ENCODE measurements at places on chromosomes 4 and X.
A peak's percentile ranks its signal among the peaks of the same experiment; 100 is the strongest.

GRCh38 chrX:29090811-29091210 is 503.6 kb downstream of the IL1RAPL1 start:
- DNase-seq, result no peak

DNA sequence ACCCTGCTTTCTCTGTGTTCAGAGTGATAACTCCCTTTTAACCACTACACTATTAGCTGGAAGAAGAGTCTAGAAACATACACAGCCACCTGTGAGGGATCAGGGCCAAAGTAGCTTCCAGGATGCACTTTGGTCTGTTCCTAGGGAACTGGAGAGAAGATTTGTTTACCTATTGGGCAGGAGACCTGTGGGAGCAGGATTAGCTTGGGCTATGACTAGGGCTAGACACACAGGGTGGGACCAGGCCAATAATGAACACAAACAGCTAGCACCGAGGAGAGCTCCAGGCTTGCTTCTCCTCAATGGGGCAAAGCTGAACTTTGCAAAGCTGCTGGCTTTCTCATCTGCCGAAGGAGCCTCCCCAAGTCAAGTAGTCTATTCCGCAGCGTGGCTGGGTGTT is 24.4 kb upstream of the MAP7D3 start:
- no peak for DNase-seq

DNA sequence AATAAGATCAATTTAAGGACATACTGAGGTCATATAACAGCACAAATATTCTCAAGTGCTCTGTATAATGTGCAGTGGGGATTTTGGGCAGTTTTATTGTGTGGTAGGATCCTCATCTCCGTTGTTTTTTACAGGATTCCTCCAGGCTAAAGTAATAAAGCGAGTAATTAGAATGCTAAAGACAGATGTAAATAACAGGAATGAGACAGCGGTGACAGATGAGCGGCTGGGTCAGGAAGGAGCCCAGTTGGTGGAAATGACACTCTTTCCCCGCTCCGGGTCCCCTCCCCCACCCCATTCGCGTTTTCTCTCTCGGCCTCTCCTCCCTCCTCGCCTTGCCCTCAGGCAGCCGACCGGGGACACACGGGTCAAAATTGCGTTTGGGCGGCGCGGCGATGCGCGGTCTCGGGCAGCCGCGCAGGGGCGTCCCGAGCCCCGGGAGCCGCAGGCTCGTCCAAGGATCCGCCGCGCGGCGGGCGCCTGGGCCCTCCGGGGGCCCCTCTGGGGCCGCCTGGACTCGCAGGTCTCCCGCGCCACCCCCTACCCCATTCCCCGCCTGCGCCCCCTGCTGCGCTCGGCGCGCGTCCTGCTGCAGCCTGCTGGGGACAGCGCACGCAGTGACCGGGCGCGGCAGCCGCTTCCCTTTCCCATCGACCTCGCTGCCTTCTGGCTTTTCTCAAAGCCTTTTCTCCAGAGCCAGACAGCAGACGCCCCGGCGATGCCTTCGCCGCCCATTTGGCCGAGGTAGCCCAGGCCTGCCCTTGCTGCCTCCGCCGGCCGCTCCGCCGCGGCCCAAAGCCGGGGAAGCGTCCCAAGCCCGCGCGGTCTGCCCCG is 16.2 kb downstream of the POU4F2 start:
- DNase-seq, result no peak

- DNase-seq, result peak; percentile 58
Measured at GRCh38 chr4:108172753-108173598, 4.2 kb upstream of the LEF1 start.

- no peak for DNase-seq
Measured at GRCh38 chr4:151025759-151026158, 10.7 kb upstream of the LRBA start.

DNA sequence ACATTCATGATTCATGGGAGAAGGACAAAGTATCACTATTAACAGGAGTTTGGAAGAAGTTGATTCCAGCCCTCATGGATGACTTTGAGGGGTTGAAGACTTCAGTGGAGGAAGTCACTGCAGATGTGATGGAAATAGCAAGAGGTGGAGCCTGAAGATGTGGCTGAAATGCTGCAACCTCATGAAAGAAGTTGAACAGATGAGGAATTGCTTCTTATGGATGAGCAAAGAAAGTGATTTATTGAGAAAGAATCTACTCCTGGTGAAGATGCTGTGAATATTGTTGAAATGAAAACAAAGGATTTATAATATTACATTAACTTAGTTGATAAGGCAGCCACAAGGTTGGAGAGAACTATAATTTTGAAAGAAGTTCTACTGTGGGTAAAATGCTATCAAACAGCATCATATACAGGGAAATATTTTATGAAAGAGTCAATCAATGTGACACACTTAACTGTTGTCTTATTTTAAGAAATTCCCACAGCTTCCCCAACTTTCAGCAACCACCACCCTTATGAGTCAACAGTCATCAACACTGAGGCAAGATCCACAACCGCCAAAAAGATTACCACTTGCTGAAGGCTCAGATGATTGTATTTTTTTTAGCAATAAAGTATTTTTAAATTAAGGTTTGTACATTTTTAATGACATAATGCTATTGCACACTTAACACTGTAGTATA is 302.6 kb downstream of the CBLL2 start:
- DNase-seq, result no peak

GRCh38 chr4:18202486-18202885 is 180.9 kb upstream of the LCORL start:
- no peak for DNase-seq

DNA sequence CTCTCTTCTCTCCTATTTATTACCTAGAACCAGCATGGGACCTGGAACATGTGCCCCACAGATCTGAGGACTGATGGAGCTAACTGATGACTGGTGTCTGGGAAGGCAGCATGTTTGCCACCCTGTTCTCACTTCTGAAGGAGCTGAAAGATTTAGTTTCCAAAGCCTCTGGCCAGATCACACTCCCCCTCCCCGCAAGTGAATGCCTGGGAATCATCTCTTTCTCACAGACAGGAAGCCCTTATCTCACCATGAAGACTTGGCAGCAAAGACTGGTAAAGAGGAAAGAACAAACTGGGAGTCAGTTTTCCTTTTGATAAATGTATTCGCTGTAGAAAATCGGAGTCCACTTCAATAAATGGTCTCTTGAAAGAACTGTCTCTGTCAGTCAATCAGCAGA is 21.0 kb upstream of the PCYT1B start:
- DNase-seq, result no peak

DNA sequence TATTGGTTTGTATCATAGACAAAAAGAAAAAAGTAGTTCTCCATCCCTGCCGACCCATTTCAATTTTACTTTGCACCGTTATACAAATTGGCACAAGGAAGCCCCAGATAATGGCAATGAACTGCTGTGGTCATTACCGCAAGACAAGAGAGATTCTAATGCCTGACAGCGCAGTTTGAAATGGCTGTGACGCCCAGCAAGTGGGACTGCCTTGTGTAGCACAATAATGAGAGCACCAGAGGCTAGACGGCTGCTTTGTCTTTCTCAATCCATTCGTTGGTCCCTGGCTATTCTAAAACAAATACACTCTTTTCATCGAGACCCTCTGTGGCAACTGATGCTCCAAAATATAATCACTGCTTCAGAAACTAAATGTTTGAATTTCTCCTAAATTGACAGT is 192.4 kb upstream of the NEIL3 start:
- DNase-seq, result no peak

- DNase-seq, result no peak
Measured at GRCh38 chr4:100023800-100024199, 73.7 kb upstream of the H2AZ1 start.

- DNase-seq, result no peak
Measured at GRCh38 chr4:70842761-70843435, 3.2 kb upstream of the GRSF1 start.

DNA sequence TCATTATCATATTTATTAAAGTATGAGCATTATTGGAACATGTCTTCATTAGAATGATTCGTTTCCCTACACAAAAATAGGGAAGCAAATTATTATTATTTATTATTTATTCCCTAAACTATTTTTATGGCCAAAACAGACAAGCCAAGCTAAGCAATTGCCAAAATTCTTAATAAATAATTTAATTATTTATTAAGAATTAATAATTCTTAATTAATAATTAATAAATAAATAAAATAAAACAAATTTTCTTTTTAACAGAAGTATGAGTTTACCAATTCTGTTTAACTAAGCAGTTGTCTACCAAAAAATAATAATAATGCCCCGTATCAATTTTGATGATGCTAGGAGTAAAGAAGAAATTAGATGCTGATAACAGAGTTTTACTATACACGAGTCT is 1080.8 kb upstream of the AGA start:
- DNase-seq, result no peak

- no peak for DNase-seq
Measured at GRCh38 chr4:37780444-37781130, 45.9 kb upstream of the PGM2 start.

- no peak for DNase-seq
Measured at GRCh38 chrX:148672517-148672916, 172.1 kb downstream of the AFF2 start.

DNA sequence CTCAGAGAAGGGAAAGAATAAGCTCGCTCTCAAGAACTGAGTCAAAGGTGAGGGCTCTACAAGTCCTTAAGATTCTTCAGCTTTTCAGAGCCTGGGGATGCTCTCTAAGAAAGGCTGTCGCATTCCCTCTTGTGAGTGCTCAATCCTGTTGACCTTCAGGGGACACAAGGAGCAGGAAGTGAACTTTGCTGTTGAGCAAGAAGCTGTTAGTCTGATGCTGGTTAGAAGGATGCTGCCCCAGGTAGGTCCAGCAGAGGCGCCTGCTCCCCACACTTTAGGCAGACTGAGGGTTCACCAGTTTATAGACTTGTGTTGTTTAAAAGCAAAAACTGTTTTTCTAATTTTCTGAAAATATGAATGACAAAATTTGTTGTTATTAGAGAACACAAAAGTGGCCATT is 125.4 kb upstream of the SPOCK3 start:
- no peak for DNase-seq

DNA sequence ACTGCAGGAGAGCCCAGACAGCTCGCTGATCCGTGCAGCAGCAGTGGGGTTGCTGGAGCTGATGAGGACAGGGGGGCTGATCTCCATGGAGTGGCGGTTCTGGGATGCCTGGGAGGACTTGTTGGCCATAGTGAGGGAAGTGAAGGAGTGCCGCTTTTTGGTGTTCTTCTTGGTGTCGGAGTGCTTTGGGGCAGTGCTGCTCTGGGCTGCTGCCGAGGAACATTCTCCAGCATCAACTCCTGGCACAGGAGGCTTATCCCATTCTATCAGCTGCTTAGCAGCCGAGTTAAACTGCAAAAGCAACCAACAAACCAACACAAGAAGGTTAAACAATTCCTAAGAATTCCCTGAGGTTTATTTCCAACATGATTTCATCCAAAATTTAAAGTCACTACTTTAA is 126.3 kb upstream of the CBR4 start:
- DNase-seq, result no peak

DNA sequence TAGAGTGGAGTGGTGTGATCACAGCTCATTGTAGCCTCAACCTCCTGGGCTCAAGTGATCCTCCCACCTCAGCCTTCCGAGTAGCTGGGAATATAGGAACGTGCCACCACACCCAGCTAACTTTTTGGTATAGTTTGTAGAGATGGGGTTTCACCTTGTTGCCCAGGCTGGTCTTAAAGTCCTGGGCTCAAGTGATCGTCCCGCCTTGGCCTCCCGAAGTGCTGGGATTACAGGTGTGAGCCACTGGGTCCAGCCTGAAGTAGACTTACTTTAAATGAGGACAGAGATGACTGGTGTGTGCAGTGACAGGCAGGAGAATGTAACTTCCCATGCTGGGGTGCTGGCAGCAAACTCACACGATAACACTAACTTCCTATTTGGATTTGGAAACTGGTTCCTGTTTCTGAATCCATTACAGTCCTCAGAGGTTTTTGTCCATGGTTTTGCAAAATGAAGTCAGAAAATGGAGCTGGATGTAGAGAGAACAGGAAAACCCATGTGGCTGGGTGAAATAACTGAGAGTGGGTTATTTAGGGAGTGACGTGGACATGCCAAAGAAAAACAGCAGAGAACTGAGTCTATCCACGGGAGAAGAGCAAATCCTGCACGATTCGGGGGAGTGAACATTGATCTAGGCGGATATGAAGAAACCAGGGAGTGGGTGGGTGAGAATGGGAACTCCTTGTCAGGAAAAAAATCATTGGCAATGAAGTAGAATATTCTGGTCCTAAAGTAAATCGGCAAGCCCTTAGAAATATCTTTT is 95.6 kb downstream of the GATB start:
- DNase-seq, result no peak

DNA sequence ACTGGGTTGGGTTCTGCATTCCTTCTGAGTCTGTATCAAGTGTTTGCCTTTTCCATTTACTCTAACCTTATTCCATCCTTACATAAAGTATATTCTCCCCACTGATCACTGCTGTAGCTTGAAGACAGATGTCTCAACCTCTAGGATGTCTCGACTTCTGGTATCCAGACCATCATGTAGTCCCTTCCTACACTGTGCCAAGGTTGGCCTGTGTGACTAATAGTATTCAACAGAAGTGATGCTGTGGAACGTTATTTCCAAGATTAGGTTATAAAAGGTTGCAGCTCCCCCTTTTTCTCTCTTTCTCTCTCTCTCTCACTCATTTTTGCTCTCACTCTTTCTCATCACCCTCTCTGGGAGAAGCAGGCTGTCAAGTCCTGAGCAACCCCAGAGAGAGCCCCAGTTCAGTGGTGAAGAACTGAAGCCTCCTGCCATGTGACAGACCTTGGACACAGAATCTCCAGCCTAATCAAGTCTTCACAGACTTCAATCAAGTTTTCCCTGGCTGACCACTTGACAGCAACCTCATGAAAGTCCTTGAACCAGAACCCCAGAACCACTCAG is 75.4 kb downstream of the PRDM5 start:
- DNase-seq, result no peak

- no peak for DNase-seq
Measured at GRCh38 chr4:183343730-183344129, 21.5 kb upstream of the CLDN24 start.

DNA sequence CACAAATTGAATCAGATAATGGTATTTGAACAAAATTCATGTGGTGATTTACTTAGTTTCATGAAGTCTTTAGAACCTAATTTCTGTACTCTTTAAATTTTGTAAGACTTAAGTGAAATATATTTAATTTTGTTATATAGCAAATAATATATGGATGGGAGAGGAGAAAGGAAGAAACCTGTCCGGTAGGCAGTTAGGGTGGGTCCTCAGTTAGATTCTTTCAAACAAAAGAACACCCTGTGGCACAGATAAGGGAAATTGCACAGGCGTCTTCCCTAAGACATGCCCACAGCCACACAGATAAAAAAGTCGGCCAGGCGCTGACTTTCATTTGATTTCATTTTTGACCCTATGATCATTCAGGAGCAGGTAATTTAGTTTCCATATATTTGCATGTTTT is 25.1 kb upstream of the CTSO start:
- DNase-seq, result no peak

- no peak for DNase-seq
Measured at GRCh38 chrX:16661495-16661894, 11.5 kb downstream of the S100G start.

DNA sequence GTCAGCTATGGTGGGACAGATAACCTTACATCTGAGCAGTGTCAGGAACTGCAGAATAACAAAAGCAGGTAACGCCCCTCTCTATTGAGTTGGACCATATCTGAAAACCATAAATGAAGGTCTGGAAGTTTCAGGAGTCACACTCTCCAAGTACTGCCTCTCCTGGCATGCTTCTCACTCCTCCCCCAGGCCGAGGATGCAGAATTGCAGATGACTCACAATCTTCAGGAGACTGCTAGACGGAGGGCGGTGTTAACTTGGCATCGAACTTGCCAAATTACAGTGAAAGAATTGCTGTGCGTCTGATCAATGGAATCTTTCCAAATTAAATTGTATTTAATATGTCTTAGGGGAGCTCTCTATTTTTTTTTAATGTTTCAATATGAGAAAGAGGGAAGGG is 67.1 kb upstream of the TRIM2 start:
- no peak for DNase-seq

GRCh38 chr4:77917075-77917474 is 54.4 kb downstream of the MRPL1 start:
- DNase-seq, result no peak

Data from stimulated activated CD8-positive, alpha-beta memory T cell treated with anti-CD3 and anti-CD28 coated beads, Interleukin-2, amount 100 ng/mL, for 48 hours (primary cell).